ENCODE measurements at places on chromosomes 5 and 9.

GRCh38 chr5:60487476-60487875 is 212.5 kb downstream of the DEPDC1B start:
- no peak for DNase-seq

DNA sequence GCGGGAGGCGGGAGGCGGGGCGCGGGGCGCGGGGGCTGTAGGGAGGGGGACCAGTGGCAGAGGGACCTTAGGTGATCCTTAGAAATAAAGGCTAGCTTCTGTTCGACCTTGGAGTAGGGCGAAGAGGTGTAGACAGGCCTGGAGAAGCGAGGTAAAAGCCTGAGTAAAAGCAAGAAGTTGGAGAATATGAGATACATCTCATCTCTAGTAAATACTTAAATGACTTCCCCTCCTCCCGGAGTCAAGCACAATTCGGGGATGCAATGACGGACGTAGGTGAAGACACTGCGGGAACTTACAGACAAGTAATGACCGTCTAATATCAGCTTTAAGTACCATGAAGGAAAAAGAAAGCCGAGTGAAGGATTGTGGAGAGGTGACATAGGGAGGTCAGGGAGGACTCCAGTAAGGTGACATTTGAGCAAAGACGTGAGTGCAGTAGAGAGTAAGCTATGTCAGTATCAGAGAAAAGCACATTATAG is 466 bp downstream of the SMC2 start:
- DNase-seq: no peak

DNA sequence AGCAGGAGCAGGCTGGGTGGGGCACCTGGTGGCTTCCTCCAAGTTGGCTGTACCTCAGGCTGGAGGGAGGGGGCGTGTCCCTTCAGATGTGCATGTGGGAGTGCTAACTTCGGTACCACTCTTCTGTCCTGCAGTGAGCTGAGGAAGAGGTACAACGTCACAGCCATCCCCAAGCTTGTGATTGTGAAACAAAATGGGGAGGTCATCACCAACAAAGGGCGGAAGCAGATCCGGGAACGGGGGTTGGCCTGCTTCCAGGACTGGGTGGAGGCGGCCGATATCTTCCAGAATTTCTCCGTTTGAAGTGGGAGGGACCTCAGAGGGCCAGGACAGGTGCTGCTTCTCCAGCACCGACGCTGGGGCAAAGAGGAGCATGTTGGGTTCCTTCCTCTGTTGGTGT is 9.3 kb downstream of the NXNL2 start:
- no peak for DNase-seq

- no peak for DNase-seq
Measured at GRCh38 chr5:93034621-93035590, 546.1 kb downstream of the NR2F1-AS1 start.

- DNase-seq: no peak
Measured at GRCh38 chr5:169545762-169546161, 37.8 kb upstream of the SPDL1 start.

Data from NCI-H187 (cell line).